Right renal pelvis (tissue), 4 donors: ENCODE measurements at places on chromosomes 12 and 14. TPM values are rescaled to one million over a fixed set of nuclear protein-coding genes. Genes with fewer than 3 reads are reported as not detected.

- no peak for DNase-seq
These were observed 37.9 kb downstream of the KICS2 start for GRCh38 chr12:64184216-64184615.

DNA sequence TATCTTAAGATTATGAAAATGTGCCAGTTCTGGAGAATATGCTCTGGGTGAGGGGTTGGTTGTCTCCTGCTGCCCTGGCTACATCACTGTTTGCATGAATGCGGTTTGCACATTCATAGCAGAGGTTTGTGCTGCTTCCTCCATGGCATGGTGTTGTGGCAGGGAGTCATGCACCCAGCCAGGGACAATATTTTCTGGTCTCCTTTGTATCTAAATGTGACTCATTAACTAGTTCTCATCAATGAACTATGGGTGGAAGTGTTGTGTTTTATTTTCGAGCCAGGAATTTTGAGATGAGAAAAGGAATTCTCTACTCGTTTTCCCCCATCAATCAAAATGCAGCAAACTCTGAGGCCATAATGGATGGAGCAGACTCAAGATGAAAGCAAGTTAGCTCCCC is 527.3 kb downstream of the SNAPC1 start:
- DNase-seq = no peak

- DNase-seq = no peak
These were observed 134.4 kb downstream of the KITLG start for GRCh38 chr12:88445705-88446394.

- no peak for DNase-seq
These were observed 15.9 kb downstream of the DEGS2 start for GRCh38 chr14:100143523-100143922.

- peak; percentile 68 for DNase-seq
These were observed 10.0 kb upstream of the SMARCD1 start for GRCh38 chr12:50074936-50075807.

- no peak for DNase-seq
These were observed 67.2 kb downstream of the TBC1D30 start for GRCh38 chr12:64891629-64892028.

GRCh38 chr14:88025313-88025712 is 20.4 kb downstream of the GPR65 start:
- DNase-seq = no peak

DNA sequence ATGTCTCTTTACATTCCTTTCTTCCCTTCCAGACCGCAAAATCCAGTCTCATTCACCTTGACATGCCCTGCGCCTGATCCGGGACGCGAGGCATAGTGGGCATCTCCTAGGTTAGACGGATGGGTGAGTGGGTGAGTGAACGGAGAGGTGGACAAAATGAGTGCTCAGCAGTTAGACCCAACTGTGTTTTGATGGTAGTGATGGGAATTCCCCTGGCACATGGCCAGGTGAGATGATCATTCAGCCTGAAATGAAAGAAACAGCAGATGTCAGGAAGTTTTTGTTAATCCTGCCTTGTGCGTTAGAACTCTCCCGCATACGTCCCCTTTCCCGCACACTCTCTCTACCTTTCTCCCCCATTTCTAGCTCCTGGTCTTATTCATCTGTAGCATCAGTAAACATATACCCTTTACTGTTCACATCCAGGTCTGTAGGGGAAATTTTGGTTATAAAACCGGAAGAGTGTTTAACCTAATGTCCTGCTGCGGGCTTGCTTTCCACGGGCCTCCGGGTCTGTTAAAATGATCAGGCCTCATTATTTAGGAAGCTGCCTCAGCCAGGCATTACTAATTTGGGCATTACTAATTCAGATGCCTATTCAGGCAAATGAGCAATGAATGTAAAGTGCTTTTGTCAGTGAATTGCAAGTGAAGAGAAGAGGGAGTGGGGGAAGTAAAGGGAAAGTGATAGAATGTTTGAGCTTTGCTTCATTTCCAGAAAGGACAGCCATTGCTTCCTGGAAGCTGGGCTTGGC is 172.8 kb downstream of the ETV6 start:
- DNase-seq = no peak

DNA sequence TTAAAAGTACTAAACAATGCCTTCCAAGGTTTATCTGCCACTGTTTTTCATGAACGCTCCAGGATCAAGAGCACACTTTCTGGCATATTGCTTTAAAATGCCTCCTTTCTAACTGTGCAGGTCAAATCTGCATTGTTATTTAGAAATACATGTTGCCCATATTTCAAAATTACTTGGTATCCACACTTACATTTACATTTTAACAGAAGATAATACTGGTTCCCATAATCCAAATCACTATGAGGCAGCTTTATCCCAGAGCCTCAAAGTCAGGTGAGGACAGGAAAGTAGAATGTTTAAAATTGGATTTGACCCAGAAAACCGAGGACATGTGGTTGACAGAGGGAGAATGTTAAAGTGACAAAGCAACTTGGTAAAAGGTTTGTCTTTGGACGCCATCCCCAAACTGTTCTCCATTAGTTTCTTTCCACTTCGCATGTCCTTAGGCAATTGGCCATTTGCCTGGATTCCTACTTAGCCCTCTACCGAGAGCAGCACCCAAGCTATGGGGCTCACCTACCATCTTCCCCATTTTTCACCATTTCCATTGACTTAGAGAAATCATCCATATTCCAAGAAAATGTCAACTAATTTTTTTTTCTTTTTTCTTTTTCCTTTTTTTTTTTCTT is 353.0 kb downstream of the PAWR start:
- DNase-seq = no peak

DNA sequence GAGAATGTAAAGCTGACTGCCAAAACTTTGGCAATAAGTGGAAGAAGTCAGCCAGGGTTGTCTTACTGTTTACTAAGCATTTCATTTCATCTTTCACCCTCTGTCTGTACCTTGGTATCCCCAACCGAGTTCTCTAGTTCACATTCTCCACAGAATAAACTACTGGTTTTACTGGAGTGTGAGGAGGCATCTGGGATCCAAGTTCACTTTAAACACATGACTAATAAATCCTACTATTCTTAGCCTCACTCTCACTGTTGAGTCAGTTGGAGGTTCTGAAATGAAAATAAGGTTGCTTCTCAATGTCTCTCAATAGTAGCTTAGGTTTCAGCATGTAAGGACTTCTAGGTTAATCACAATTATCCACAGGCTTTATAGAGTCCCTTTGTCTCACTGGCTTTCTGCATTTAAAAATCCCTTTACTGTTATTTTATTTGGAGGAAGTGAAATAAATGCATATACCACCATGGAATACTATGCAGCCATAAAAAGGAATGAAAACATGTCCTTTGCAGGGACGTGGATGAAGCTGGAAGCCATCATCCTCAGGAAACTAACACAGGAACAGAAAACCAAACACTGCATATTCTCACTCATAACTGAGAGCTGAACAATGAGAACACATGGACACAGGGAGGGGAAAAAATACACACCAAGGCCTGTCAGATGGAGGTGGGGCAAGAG is 95.8 kb downstream of the EPS8 start:
- no peak for DNase-seq

GRCh38 chr12:76183459-76184186 is 99.1 kb upstream of the NAP1L1 start:
- DNase-seq = no peak

GRCh38 chr14:38791862-38792261 is 311.2 kb downstream of the SEC23A start:
- DNase-seq = no peak

DNA sequence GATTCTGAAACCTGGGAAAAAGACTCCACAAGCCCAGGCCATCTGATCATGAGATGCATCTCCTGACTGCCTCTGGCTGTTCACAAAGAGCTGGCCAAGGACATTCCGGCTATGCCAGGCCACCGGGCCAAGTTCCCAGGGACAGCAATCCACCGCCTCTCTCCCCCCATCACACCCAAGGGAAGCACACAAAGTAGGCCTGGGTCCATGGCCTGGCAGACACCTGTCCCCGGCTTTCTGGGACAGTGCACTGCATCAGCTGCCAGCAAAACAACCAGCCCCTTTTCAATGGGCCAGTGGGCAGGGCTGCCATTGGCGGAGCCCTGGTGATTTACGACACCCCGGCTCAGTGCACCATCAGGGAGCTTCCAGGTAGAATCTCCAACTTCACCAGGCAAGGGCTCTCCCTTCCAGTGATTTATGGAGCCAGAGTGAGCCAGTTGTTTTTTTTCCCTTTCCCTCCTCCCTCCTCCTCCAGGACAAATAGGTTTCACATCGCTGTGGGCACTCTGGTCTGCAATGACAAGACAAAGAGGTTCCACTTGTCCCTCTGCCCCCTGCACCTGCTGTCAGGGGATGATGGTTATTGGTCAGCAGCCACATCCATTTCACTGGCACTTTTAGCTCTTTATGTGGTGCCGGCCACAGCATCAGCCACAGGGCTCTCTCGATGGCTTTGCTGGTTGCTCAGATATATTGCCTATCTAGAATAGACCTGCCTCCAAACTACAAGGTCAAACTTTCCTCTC is 149.6 kb downstream of the SLC38A6 start:
- no peak for DNase-seq

- no peak for DNase-seq
These were observed 6.5 kb upstream of the SLC6A12 start for GRCh38 chr12:220491-220890.

DNA sequence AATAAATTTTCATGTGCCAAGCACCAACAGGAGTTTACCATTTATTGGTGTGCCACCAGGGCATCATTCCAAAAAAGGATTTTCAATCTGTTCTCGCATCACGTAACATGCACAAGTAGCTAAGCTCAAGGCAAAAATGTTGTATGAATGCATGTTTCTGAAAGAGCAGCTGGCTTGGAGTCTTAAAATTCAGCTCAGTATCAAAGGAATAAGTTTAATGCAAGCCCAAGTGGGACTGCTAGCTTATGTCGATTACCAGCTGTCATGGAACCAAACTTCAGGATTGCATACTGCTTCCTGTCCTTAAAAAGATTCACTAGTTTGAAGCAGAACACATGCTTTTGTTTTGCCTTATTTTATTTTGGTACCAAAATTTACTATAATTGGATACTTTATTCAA is 437.0 kb downstream of the FSCB start:
- no peak for DNase-seq

DNA sequence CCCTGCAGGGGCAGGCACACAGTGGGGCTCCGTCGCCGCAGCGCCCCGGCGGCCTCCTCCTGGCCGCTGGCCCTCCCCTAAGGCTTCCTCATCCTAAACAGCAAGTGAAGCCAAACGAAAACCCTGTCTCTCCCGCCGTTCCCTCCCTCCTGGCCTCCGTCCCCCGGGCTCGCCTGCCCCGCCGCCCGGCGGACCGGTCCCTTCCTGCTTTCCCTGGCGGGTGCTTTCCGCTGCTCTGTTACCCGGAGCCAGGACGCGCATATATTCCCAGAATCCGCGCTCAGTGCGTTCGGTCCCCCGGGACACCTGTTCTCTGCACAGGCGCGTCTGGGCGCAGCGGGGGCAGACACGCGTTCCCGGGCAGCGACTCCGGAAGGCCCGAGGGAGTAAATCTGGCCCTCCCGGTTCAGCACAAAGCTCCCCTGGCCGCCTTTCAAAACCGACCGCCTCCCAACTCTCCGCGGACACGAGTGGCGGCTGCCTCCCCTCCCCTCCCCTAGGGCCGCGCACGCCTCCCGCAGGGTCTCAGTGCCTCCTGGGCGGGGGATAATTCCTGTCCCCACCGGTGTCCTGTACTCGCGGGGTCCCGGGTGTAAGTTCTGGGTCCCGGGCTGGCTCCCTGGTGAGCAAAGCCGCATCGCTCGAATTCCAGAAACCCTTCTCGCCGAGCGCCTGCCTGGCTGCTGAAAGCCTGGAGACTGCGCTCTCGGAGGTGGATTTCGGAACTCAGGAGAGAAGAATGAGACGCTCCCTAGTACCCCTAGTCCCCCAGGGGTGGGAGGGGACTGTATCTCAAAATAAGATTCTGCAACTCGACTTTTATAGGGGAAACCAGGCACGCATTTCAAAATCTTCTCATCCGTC is 21.4 kb upstream of the CEP170B start:
- no peak for DNase-seq

- DNase-seq = no peak
These were observed 6.9 kb downstream of the GALNT9 start for GRCh38 chr12:132322206-132323132.

DNA sequence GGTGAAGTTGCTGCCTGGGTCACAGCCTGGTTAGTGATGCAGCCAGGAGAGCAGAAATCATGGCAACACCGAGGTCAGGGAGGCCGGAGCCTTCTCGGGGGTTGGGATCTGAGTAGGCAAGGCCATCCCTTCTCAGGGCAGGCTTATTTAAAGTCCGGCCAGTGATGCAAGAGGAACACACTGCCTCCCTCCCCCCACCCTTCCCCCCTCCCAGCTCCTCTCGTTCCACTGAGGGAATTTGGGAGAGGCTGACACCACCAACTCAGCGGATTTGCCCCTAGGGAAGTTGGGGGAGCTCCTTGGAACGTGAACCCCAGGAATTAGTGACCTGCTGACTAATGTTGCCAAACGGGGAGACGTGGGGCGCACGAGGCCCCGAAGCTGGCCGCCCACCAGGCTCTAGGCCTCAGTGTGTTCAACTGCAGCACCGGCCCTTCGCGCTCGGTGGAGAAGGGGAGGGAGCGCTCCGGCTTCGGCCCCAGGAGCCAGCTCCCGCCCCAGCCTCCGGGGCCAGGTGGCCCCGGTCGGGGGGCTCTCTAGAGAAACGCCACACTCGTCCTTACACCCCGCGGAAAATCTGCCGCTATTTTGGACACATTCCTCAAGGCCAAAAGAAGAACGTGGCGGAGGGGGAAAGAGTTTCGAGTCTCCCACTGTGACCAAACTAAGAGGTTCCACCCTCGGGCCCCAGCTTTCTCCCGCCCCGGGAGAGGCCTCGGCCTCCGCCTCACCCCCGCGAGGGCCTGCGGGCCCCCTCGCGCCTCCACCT is 1.6 kb downstream of the CTDSP2 start:
- DNase-seq = no peak

- DNase-seq = no peak
These were observed 116.6 kb upstream of the BCL2L14 start for GRCh38 chr12:11954181-11954580.

DNA sequence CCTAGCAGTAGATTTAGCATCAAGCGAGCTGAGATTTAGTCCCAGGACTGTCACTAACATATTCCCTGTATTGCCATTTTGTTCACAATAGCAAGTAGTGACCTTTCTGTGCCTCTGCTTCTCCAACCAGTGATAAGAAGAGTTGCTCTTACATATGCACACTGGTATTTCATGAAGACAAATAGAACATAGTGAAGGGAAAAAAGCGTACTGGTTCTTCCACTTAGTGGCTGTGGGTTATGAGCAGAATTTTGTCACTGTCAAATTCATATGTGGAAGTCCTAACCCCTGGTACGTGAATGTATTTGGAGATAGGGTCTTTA is 12.3 kb upstream of the PPFIBP1 start:
- DNase-seq = no peak

- no peak for DNase-seq
These were observed 266.6 kb downstream of the KIF21A start for GRCh38 chr12:39176356-39176755.

- no peak for DNase-seq
These were observed 16.4 kb upstream of the RNASE4 start for GRCh38 chr14:20667957-20668356.

- DNase-seq = no peak
These were observed 866.1 kb downstream of the C12orf50 start for GRCh38 chr12:87163122-87163521.

HCAR3 gene
- 0.67 TPM for polyA plus RNA-seq

FGF6 gene
- 0.10 TPM for polyA plus RNA-seq

GATC gene
- polyA plus RNA-seq = 34.8 TPM

PSMC1 gene
- polyA plus RNA-seq = 111 TPM

USP44 gene
- polyA plus RNA-seq = 3.0 TPM

MYF5 gene
- polyA plus RNA-seq = not detected

MORN3 gene
- polyA plus RNA-seq = 1.5 TPM

BEGAIN gene
- 3.0 TPM for polyA plus RNA-seq

PRICKLE1 gene
- polyA plus RNA-seq = 48.9 TPM

TAS2R10 gene
- 2.0 TPM for polyA plus RNA-seq

OR4K5 gene
- not detected for polyA plus RNA-seq
